CD4-positive, alpha-beta T cell treated with Interleukin-6 for 4 hours (primary cell): ENCODE measurements at places on chromosomes 7 and 10.

GRCh38 chr10:35353805-35354204 lies 17.5 kb downstream of the CCNY start:
- DNase-seq: no peak

GRCh38 chr10:85433248-85433647 lies 933.3 kb downstream of the GRID1 start:
- no peak for DNase-seq

GRCh38 chr10:60801522-60801921 lies 23.2 kb downstream of the CDK1 start:
- DNase-seq: no peak

GRCh38 chr7:117870448-117871130 lies 2.7 kb downstream of the CTTNBP2 start:
- DNase-seq: no peak

DNA sequence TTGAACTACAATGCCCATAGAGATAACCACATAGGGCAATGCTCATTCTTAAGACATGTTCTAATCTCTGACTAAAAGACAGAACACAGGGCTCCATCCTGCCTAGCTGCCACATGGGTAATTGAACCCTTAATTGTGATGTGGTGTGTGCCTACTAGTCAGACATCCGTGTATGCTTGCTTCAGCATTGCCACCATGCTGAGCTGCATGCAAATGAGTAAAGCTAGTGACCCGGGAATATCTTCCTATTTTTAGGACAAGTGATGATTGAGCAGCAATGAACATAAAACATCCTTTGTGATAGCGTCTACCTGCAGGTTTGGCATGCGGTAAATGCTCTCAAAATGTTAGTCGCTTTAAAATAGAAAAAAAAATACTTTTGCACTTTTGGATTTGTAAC lies 115.8 kb downstream of the MAGI2 start:
- DNase-seq: no peak

GRCh38 chr10:128030498-128031072 lies 95.6 kb downstream of the MKI67 start:
- no peak for DNase-seq

DNA sequence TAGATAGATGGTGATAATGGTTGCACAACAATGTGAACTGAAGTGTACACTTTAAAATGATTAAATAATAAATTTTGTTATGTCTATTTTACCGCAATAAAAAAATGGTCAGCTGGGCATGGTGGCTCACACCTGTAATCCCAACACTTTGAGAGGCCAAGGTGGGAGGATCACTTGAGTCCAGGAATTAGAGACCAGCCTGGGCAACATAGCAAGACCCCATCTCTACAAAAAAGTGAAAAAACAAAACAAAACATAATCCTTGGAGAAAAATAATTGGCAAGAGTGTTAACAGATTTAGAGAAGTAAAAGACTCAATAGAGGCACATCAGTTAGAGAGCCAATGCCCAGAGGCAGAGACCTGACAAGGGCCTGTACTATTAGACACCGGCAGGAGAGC lies 9.9 kb upstream of the RPEL1 start:
- DNase-seq: no peak

DNA sequence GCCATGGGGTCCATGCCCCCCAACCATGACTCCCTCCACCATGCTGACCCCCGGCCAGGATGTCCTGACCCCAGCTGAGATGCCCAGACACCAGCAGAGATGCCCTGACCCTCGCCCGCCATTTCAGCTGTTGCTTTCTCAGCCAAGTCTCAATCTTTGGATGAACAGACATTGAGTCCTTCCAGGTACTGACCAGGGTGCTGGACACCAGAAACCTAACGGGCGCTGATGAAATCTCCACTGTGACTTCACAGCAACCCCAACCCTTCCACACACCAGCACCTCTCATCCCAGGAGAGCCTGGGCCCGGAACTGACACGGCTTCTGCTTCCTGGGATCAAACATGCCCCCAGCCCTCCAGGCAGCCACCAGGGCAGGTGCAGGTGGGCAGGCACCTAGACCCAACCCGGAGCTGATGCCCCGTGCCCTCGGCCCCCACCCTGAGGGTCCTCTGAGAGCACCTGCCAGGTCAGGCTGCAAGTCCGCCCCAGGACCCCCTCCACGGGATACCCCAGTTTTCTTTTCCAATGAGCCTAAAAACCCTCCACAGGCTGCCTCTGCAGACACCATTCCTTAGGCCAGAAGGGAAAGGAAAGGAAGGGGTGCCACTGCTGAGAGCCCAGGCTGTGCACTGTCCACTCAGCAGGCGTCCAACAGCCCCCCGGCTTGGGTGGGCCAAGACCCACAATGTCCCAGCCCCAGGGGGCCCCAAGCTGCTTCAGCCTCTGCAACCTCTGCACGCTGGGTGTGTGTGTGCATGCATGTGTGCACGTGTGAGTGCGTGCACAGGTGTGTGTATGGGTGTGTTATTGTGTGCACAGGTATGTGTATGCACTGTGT lies 43.4 kb upstream of the PDGFA start:
- no peak for DNase-seq

- DNase-seq: no peak
These were observed 14.4 kb downstream of the DENND2A start for GRCh38 chr7:140625908-140626868.

DNA sequence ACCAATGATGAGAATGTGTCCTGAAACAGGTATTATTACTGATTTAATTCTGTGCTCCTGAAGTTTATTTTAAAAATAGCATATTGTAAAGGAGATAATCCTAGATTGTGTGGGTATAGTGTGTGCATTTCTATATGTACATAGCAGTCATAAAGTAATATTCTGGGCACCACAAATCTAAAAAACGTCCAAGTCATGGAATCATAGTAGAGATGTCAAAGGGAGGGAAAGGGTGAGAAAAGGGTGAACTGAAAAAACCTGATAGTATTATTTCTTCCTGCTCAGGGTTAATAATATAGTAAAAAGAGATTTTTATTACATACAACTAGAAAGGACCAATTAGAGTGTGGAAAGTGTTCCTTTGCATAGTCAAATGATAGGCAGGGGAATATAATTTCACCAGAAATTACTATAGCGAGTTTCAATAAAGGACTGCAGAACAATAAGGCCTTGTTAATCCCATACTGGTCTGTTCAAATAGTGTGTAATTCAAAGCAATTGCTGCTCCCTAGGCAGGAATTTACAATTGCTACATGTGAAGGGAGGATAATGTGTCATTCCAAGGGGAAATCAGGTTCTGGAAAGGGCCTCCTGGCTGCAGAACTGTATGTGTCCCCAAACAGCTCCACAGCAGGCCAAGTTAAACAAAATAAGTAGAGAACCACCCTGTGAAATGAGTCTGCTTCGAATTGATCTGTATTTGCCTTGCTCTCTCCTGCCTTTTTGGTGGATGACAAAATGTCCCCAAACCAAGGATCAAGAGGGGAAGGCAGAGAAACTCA lies 42.5 kb upstream of the KMT2E start:
- DNase-seq: no peak

DNA sequence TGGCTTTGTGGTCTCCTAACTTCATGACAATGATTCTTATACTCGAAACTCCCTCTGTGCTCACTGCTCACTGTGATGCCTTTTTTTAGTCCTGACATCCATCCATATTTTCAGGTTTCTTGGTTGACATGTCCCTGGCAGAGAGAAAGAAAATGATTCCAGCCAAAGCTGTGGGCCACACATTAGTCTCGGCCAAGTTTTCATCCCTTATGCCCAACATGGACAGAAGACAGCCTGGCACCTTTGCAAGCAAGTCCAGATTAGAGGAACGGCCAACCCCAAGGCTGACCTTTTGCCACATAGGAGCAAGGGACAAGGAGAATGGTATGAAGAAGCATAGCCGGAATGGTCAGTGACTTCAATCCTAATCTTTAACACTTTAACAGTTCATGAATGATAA lies 8.7 kb upstream of the OPALIN start:
- DNase-seq: no peak

GRCh38 chr10:4512671-4513240 lies 313.3 kb upstream of the AKR1E2 start:
- DNase-seq: no peak

GRCh38 chr7:123329988-123330643 lies 130.3 kb upstream of the SLC13A1 start:
- no peak for DNase-seq

DNA sequence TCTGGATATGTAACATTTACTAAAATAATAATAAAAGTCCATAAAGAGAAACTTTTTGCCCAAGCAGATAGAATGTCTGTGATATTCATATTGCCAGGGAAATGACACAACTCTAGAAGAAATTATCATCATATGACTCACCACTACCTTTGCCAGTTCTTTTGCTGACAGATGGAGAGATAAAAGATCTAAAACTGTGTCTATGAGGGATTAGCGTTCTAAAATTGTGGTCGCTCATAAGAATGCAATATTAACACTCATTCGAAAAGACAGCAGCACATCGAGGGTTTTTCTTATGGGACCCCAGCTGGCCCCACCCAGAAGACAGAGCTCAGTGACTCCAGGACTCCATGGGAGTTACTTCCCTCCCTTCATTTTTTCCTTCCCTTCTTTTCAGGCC lies 16.6 kb upstream of the LANCL2 start:
- DNase-seq: no peak

GRCh38 chr10:126730856-126731609 lies 60.5 kb upstream of the C10orf90 start:
- DNase-seq: no peak

GRCh38 chr7:6133249-6133648 lies 102.1 kb downstream of the ANKRD61 start:
- DNase-seq: no peak

GRCh38 chr7:28293527-28293835 lies 112.9 kb upstream of the JAZF1 start:
- DNase-seq: no peak

GRCh38 chr7:80232979-80233724 lies 98.5 kb downstream of the GNAI1 start:
- no peak for DNase-seq

- DNase-seq: no peak
These were observed 1.3 kb upstream of the SCD start for GRCh38 chr10:100345570-100346330.

DNA sequence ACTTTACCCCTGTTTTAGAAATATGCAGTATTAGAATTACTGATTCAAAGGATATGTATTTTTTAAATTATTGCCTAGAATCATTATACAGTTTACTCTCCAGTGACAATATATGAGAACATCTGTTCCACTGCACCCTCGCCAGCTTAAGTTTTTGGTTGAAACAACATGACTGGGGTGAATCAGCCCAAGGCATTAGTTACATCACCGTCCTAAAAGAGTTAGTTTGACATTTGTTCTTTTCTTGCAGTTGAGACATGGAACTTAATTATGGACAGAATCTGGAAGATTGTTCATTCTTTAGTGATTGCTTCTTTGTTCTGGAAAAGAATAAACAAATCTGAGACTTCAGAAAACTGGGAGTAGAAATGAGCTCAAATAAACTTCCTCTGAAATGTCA lies 167.3 kb upstream of the DKK1 start:
- no peak for DNase-seq

DNA sequence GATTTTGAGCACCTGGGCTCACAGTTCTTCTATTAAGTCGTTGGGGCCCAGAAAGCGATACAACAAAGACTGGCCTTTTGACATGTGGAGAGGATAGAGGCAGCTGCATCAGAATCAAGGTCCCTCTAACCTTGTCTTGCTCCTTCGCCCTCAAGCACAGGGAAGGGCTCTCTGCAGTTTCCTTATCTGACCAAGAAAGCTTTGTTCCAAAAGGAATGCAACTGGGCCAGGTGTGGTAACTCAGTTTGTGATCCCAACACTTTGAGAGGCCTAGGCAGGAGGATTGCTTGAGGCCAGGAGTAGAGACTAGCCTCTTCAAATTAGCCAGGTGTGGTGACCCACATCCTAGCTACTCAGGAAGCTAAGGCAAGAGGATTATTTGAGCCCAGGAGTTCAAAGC lies 32.2 kb downstream of the SVOPL start:
- DNase-seq: no peak

GRCh38 chr7:22896917-22897316 lies 74.3 kb upstream of the TOMM7 start:
- no peak for DNase-seq

- DNase-seq: no peak
These were observed 44.0 kb upstream of the ZMIZ1 start for GRCh38 chr10:79024720-79025198.

DNA sequence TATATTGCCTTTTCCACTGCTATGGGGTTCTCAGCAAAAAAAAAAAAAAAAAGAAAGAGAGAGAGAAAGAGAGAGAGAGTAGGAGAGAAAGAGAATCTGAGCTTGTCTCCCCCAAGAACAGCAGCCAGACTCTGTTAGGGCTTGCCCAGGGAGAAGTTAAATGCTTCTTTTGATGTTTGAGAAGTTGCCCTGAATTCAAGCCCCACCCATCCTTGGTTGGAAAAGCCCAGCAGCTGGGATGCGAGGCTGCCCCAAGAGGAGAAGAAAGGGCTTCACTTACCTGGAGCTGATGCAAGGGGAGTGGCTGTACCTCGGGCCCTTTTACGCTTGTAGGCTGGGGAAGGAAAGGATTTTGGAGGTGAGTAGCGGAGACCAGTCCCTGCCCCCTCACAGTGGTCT lies 20.9 kb upstream of the MGMT start:
- DNase-seq: no peak

DNA sequence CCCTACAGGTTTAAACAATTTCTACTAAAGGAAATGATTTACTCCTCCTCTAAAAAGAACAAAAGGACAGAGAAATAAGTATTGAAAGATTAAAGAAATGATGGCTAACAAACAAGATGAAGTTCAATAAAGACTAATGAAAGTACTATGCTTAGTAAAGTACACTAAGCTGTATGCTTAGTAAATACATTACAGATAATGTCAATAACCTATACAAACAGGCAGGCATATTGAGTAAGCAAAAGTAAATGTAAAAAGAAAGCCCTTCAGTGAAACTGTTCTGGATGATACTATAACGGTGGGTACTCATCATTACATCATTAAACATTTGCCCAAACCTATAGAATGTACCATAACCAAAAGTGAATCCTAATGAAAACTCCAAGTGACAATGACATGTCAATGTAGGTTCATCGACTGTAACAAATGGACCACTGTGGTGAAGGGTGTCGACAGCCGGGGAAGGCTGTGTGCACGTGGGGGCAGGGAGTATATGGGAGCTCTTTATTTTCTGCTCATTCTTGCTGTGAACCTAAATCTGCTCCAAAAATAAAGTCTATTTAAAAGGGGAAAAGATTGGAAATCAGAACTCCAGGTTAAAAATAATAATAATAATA lies 34.0 kb downstream of the CYTH3 start:
- no peak for DNase-seq

DNA sequence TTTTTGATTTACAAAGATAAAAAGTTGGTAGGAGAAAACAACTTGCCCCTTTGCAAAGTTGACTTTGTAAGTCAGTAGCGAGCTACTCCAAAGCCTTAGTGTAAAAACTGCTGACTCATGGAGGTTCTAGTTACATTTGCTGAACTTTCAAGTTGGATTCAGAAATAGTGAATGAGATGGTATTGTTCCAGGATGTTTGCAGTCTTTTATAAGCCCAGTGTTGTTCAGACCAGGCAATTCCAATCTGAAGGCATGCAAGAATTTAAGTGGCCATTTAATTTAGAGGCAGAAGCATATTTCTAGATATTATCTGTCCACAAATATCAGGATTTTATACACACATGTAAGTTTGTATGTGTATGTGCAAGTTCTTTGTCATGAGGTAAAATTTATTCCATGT lies 21.6 kb downstream of the TES start:
- no peak for DNase-seq

- no peak for DNase-seq
These were observed 505.6 kb downstream of the HTR7 start for GRCh38 chr10:90352288-90352687.

GRCh38 chr10:49280001-49280408 lies 19.0 kb upstream of the C10orf71 start:
- DNase-seq: no peak

GRCh38 chr7:55177589-55178261 lies 158.9 kb downstream of the EGFR start:
- no peak for DNase-seq
